HepG2 (cell line): ENCODE measurements at places on chromosomes 12 and 14.

DNA sequence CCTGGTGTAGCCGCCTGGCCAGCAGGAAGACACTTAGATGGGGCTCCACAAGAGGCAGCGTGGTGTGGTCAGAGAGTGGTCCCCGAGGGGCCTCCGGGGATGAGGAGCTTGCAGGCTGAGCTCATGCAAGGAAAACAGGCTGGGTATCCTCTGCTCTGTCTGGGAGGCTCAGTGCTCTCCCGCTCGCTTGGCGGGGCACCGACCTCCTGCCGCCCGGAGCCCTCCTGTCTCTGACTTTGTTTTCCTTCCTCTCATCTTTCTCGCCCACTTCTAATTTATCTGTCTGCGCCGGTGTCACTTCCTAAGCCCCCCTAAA, 31.3 kb upstream of the DLK1 start:
- DNase-seq = no peak

- DNase-seq = no peak
Observed at GRCh38 chr14:95130549-95130948, 26.8 kb downstream of the DICER1 start.

DNA sequence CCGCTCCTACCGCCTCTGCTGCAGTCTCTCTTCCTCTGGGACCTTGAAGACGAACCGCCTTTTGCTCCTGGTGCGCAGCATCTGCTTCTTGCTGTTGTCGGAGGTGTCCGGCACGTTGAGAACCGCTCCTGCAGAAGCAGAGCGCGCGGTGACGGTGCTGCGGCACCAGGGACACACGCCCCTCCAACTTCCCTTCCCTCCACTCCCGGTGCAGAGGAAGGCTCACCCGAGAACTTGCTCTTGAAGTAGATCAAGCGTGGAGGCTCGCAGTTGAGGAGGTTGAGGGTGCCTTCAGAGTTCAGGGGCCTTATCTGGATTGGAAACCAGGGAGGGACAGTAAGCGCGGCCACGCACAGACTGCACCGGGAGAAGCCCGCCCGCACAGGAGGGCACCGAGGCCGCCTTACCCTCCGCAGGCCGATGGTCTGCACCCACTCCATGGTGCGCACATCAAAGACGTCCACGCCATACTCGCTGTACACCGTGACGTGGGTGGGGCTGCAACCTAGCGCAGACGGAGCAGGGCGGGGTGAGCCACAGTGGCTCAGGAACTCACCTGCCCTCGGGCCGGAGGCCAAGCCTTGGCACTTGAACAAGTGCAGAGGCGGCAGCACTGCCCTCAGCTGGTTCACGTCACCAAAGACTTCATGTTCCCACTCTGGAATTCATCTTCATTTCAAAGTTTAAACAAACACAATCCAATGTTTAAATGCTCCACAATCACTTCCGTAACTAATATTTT, 17.5 kb downstream of the AMN start:
- DNase-seq = no peak

DNA sequence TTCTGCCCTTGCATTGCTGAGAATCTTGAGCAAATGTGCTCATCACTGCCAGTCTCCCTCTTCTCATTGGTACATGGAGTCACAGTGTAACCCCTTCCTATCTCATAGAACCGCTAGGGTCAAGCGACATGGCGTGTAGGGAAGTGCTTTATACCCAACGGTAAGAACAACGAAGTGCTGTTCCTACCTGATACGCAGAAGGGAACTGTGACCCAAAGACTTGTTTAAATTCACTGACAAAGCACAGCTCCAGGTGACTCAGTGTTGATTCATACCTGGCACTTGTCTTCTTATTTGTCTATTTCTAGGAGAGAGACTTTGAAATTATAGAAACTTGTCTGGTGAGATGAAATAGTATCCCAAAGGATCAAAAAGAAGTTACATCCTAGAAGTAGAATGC, 53.7 kb downstream of the FBXL14 start:
- DNase-seq = peak; percentile 31

- DNase-seq = no peak
Observed at GRCh38 chr12:38585086-38585485, 268.5 kb downstream of the ALG10B start.

DNA sequence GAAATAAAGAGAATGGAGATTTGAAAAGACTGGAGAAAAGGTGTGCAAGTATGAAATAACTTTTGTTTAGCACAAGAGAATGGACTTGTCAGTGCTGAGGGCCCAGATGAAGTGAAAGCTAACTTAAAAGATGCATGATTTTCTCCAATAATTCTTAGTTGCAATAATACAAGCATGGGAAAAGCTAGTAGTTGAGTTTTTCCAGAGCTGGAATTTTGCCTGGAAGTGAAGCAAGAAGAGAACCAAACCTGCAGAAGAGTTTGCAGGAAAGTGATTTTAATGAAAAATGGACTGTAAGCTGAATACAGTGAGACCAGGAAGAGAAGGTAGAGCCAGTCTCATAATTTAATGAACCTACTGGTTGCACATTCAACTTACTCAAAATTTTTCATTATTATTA, 69.3 kb upstream of the FSCB start:
- DNase-seq = no peak

DNA sequence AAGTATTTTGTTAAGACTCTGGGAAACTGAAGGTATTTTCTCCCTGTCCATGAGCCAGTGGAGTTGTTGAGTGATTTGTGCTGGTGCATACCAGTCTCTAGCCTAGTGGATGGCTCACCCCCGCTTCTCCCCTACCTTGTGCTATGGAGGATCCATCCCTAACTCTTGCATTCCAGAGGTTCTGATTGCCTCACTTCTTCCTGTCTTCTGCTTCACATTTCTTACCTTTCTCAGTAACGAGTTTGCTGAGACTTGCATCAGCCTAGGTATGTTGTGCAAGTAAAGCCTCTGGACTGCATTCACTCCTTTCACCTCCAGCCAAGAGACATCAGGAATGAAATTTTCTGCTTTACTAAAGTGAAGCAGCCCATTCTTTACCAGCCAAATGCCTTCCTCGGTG, 391.6 kb downstream of the ZFP36L1 start:
- DNase-seq = no peak

- DNase-seq = no peak
Observed at GRCh38 chr12:124980098-124980892, 8.6 kb downstream of the DHX37 start.
